ENCODE measurements at places on chromosomes 5 and 9.

GRCh38 chr5:58847041-58847440 lies 264.2 kb downstream of the RAB3C start:
- no peak for DNase-seq

- DNase-seq = no peak
These were observed 290.2 kb upstream of the KLF4 start for GRCh38 chr9:107779731-107780130.

GRCh38 chr5:173826428-173827350 lies 61.5 kb upstream of the CPEB4 start:
- DNase-seq = no peak

GRCh38 chr5:21424907-21425306 lies 1428.2 kb downstream of the CDH12 start:
- DNase-seq = no peak

GRCh38 chr9:33228606-33229005 lies 11.4 kb upstream of the SPINK4 start:
- DNase-seq = no peak

GRCh38 chr5:112356178-112356956 lies 62.7 kb downstream of the EPB41L4A start:
- DNase-seq = no peak

DNA sequence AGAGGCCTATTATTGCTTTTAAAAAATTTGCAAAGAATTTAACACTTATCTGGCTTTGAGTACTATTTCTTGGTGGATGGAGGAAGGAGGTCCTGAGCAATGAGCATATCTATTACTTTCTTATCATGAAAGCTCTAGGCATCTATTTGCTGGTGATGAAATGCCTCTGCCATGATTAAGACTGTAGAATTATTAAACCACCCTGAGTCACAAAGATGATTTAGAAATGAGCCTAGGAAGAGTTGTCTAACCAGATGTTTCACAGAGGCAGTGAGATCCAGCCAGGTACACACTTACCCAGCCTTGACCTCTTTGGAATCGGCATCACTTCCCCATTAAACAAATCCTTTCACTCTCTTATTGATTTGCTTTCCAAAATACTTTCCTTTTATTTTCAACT lies 304.4 kb upstream of the KIF2A start:
- no peak for DNase-seq

GRCh38 chr5:56166671-56167385 lies 66.3 kb downstream of the ANKRD55 start:
- DNase-seq = peak; percentile 46

DNA sequence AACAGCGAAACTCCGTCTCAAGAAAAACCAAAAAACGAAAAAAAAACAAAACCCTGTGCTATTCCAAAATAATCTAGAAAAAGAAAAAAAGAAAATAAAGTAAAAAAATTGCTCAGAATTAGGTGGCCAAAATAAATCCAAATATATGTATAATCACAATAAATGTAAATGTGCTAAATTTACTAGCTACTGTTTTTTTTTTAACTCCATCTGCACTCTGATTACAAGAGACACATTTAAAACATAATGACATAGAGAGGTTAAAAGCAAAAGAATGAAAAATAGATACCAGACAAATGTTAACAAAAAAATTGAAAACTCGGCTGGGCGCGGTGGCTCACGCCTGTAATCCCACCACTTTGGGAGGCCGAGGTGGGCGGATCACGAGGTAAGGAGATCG lies 66.1 kb downstream of the FGF1 start:
- no peak for DNase-seq

DNA sequence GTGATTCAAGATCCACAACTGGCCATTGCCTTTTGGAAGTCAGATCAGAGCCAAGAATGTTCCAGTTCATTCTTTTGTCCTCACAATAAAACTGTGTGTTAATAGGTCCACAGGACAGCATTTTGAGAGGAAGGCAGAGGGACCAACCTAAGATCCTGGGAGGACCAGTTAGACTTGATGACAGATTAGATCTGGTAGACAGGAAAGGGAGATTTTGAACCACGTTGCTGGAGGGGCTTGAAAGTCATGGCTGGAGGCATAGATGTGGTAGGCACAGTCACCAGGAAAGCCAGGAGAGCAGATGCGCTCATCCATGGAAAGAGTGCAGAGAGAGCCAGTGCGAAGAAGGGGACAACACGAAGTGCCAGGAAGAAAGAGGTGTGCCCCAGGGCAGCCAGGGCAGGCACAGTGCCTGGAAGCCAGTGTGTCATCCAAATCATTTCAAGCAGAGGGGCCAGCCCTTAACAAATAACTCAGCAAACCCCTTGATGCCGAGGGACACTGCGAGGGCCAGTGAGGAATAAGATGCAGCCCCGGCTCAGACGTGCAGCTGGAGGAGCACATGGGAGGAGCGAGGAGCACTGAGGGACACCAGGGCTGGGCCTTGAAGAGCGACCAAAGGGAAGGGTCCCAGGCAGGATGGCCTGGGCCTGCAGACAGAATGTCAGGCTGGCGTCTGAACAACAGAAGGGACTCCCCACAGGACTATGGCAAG lies 12.8 kb upstream of the SLC2A8 start:
- no peak for DNase-seq

DNA sequence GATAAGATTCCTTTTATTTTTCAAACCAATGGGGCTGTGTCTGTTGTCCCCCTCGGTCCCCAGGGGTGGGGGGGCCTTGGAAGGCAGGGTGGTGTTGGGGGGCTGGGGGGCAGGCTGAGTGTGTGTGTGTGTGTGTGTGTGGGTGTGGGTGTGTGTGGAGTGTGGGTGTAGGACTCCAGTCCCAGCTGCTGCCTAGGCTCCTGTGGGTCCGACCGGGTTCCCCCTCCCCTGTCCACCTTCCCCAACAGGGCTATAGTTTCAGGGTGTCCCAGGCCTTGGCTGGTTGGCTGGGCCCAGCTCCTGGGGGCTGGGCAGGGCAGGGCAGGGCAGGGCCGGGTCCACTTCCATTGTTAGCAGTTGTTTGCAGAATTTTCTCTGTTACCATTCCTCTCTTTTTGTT lies 2.1 kb upstream of the NFX1 start:
- no peak for DNase-seq

GRCh38 chr5:33035851-33036527 lies 324.9 kb downstream of the NPR3 start:
- no peak for DNase-seq

DNA sequence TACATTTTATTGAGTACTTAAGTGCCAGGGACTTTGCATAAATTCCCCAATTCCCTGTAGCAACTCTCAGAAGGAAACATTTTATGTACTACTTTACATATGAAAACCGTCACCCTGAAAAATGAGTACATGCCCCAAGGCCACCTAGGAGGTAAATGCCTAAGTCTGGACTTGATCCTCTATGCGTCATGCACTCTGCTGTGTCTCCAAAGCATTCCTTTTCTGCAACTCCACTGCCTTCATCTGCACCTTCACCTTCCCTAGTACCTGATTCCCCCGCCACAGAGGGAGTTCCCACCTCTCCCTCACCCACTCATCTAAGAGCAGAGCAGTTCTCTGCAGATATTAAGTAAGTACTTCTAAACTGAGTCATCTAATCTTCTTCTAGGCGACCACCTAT lies 75.2 kb upstream of the HRH2 start:
- no peak for DNase-seq

GRCh38 chr9:131722255-131722654 lies 17.6 kb downstream of the RAPGEF1 start:
- DNase-seq = no peak

DNA sequence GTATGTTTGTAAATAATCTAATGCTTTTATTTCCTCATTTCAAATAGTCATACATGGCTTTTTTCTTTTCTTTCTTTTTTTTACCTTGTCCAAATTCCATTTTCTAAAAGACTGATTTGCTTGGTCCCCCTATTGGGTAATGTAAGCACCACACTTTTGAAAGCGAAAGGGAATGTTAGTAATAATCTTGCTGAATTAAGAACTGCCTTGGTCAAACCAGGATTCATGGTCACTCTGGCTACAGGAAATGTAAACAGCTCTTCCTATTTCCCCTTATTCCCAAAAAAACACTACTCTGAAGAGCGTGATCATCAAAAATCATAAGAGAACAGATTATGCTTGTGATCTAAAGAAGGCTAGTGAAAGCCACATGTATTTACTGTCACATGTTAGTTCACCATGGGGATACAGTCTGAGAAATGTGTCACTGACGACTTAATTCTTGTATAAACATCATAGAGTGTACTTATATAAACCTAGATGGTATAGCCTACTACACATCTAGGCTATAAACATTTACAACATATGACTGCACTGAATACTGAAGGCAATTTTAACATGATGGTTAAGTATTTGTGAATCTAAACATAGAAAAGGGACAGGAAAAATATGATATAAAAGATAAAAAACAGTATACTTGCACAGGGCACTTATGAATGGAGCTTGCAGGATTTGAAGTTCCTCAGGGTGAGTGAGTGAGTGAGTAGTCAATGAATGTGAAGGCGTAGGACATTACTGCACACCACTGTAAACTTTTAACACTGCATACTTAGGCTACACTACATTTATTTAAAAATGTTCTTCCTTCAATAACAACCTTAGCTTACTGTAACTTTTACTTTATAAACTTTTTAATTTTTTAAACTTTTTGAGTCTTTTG lies 75.3 kb downstream of the HMGCR start:
- DNase-seq = peak; percentile 44

GRCh38 chr5:132546108-132546507 lies 2.8 kb upstream of the IL5 start:
- no peak for DNase-seq

GRCh38 chr5:177368869-177369644 lies 11.3 kb downstream of the RGS14 start:
- DNase-seq = peak; percentile 64

DNA sequence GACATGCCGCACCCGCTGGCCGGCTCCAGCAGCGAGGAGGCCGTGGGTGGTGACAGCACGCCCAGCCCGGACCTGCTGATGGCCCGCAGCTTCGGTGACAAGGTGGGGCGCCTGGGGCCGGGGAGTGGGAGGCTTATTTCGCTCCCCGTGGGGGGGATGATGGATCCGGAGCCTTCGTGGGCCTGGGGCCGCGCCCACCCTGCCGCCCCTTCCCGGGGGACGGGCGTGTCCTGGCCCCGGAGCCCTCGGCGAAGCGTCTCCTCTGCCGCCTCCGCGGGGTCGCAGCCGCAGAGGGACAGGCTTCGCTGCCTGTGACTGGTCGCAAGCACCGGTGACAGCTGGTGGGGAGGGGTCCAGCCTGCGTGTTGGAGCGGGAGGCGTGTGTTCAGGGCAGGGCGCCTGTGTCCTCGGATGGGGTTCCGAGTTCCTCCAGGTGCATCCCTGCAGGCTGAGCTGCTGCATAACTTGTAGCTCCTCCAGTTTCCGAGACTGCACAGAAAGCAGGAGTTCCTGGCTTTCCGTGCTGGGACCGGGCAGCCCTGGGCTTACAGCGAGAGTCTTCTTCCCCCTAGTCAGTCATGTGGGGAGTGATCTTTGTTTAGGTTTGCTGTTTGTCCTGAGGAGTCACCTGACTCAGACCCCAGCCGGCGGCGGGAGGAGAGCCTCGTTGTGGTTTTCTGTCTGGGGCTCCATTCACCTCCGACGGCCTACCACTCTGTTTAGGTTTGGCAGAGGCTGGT lies 666 bp downstream of the SNX30 start:
- peak; percentile 65 for DNase-seq

Measured in suppressor macrophage treated with lipopolysaccharide for 1 hour (primary cell).